ENCODE measurements at places on chromosomes 6 and 20.

GRCh38 chr20:46343348-46343974 lies 35.2 kb upstream of the CDH22 start:
- no peak for DNase-seq

GRCh38 chr20:1895674-1896483 lies 672 bp downstream of the SIRPA start:
- no peak for DNase-seq

GRCh38 chr6:41799559-41799911 lies 12.0 kb downstream of the TOMM6 start:
- DNase-seq: no peak

DNA sequence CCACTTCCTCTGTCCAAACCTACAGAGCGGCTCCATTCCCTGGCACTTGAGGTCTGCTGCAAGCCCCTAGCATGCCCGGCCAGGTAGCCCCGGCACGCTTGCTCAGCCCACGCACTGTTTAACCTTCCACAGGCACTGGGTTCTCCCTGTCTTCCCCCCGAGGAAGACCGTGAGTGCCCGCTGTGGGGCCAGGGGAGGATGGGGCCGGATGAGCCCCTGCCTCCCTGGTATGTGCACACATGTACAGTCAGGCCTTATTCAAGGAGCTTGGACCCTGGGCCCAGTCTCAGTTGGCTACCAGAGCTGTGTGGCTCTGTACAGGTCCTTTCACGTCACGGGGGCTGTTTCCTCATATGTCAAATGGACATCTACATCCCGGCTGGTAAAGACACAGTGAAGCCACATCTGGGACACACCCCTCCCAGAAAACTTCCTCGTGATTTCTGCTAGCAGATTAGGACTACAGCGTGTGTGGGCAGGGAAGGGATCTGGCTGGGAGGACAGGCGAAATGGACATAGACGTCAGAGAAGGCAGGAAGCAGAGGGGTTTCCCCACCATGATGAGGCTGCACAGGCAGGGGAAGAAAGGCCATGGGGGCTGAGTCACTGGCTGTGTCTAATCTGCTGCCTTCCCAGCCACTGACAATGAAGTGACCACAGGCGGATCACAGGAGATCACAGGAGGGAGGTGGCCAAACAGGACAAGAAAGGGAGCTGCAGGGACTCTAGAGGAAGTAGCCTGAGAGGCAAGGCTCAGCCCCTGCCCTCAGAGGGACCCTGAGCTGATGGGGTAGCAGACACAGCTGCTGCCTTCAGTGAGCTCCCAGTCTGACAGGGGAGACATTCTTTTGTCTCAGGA lies 62.9 kb downstream of the MRPL14 start:
- DNase-seq: no peak

All from skin of body (tissue), 3 donors.